ENCODE measurements at places on chromosomes 4 and X.

GRCh38 chr4:16830081-16830480 is 68.4 kb downstream of the LDB2 start:
- no peak for DNase-seq

DNA sequence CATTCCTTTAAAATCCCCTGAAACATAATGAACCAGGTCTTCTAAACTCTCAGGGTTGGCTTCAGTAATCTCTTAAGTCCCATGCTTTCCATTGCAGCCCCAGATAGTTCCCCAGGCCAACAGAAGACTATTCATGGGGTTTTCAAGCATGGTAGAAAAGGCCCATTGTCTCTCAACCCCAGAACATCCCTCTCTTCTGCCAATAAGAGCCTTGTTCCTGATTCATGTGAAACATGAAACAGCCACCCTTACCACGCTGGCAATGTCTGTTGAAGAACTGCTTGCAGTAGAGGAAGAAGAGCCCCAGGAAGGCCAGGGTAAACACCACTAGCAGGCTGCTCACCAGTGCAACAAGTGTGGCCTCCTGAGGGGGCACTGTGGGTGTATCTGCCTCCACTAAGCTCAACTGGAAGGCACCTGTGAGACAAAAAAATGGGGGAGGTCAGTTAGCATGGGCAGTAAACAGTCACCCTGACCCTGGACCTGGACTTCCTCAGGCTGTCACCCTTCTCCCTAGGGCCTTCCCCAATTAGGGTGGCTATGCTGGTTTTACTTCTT is 36.4 kb downstream of the EDA2R start:
- DNase-seq: no peak

GRCh38 chr4:7354927-7355326 is 79.8 kb downstream of the PSAPL1 start:
- no peak for DNase-seq

DNA sequence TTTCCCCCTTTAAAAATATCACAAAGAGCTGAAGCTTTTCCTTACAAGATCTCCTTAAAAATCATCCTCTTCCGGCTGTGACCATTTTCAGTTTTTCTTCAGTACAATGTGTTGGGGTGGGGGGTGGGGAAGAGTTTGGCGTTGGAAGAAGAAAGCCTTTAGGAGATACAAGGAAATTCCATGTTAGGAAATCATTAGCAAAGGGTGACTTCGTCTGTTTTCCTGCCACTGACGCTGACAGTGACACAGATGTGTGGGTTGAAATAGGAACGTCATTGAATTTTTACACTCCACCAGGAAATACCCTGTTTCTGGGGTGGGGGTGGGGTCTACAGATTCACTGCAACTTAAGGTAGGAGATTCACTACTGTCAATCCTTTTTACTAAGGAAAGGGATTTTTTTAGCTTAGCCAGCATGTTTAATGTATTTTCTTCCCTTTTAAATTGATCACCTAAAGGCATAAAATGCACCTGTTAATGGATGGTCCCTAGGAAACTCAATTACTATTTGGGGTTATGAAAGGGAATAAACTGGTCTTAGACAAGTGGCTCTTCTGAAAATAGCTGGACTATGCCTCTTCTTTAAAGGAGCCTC is 3.9 kb downstream of the MAMLD1 start:
- no peak for DNase-seq

All from CD8-positive, alpha-beta memory T cell (primary cell).